Globus pallidus (tissue), 1 donor: ENCODE measurements at places on chromosomes 13 and 19.

- no peak for DNase-seq
Observed at GRCh38 chr13:55761986-55762385, 1378.7 kb upstream of the PRR20A start.

DNA sequence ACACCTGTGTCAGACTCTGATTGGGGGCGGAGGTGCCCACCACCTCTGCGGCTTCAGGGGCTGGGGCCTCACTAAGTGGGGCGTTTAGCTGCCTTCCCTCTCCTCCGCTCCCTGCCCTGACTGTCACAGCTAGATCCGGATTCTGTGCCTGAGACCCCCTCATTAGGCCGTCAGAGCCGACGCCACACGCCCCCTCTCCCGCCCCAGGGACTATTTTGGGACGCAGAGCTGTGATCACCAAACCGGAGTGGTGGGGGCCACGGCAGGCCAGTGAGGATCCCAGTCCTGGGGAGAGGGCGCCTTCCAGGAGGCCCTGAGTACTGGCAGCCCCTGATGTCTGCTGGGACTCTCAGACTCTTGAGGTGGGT lies 762 bp downstream of the KANK3 start:
- no peak for DNase-seq

DNA sequence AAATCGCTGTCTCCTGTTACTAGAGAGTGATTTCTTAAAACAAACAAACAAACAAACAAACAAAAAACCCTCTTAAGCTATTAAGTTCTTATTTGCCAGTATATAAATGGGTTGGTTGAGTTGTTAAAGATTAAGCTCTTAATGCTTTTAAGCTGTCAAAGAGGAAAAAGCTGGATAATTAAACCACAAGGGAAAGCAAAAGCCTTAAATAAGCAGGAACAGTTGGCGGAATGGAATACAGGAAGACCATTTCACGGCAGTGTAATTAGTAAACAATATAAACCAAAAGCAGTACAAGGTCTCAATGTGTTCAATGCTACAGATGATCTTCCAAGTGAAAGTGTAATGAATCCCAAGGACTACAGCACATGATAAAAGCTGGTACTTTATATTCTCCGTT lies 32.2 kb upstream of the GGACT start:
- DNase-seq = no peak

GRCh38 chr13:55566334-55566733 lies 1574.4 kb upstream of the PRR20A start:
- DNase-seq = no peak

- DNase-seq = no peak
Observed at GRCh38 chr13:51970349-51970748, 40.9 kb downstream of the ATP7B start.

DNA sequence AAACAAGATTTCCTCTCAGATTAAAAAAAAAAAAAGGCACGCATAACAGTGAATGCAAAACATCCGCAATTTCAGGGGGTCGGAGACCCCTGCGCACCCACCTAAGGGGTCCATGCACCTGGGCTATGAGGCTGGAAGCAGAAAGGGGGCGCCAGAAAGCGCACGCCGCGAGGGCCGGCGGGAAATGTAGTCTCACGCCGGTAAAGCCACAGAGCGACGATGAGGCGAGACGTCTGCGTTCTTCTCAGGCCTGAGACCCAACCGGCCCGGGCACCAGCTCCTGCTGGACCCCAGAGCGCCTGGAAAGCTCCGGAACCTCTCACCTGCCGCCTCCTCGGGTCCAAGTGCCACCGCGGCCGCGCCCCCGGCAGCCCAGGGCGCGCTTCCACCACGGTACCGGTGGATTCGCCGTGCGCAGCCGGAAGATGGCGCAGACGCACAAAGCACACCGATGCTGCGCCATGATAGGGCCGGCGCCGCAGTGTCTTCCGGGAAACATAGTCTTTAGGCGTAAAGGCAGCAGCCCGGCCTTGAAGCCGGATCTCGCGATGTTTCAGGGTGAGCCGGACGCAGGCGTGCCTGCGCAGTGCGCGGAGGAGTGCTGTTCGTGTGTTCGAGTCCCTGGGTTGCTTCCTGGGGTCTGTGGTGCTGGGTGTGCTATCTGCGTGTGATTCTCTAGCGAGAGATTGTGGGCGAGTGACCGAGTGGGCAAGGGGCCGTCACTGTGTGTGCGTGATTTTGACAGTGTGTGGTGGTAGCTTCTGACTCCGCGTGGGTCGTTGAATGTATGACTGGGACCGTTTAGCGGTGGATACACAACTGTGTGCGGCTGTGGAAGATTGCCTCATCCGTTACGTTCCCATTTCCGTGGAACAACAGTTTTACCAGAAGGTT lies at the start of gene ZNF582:
Gene ZNF582 (minus strand): TSS at position 416 of the 894 bp plus-strand sequence. CDS start 1,782 bp downstream, outside the sequence.
- DNase-seq = peak; percentile 94

GRCh38 chr13:21501686-21502085 lies 42.6 kb upstream of the ZDHHC20 start:
- DNase-seq = no peak

DNA sequence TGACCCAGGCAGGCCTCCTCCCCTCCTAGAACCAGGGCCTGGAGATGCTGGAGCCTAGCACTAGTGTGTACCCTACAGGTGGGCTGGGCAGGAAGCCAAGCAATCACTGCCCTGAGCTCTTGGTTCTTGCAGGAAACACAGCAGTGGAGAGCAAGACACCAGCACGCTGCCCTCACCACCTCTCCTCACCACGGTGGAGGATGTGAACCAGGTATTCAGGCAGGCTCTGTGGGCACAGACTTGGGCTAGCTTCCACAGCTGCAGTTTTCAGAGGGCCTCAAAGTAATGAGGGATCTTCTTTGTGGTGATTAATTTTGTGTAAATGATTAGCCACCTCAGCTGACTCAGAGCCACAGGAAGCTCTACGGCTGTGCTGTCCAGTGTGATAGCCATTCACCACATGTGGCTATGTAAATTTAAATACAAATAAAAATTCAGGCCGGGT lies 13.6 kb upstream of the GPI start:
- no peak for DNase-seq

GRCh38 chr13:48068036-48068435 lies 26.9 kb downstream of the MED4 start:
- DNase-seq = no peak

DNA sequence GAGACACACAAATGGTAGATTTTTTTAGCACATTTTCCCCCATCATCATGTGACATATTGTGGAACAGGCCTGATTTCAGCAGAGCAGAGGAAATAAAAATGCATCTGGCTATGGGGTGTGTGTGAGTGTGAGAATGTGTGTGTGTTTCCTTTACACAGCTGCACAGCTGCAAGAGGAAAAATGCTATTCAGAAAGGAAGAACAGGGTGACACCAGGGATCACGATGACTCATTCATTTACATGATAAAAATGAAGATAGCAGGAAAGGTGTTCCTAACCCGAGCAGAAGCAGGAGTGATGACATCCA lies 469.5 kb upstream of the TSHZ3 start:
- no peak for DNase-seq

- DNase-seq = no peak
Observed at GRCh38 chr13:69180034-69180433, 927.6 kb upstream of the ATXN8OS start.

- DNase-seq = no peak
Observed at GRCh38 chr13:24887759-24888158, 123.8 kb downstream of the RNF17 start.

- DNase-seq = no peak
Observed at GRCh38 chr19:35975608-35976214, 19.3 kb upstream of the SDHAF1 start.

DNA sequence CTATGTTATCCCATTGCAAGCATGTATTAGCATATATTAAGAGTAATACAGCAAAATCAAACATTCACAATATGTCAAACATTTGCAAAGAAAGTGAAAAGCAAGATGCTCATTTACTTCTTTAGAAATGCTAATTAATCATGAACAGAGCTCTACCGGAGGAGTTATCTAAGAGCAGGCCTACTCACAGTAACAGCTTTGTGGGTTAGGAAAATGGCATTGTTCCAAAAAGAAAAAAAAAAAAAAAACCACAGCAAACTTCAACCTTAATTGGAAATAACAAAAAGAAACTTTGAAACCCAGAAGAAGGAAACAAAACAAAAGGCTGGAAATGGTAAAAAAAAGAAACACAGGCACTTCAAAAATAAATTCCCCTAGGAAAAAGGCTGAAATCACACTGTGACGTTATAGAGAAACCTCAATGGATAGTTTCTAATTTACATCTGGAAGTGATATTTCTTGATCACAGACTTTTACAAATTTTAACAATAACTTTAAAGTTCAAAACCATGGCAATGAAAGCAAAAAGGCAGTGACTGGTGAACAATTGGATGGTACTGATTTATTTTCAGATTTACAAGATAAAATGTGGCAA lies 1236.8 kb upstream of the SPRY2 start:
- DNase-seq = peak; percentile 3

DNA sequence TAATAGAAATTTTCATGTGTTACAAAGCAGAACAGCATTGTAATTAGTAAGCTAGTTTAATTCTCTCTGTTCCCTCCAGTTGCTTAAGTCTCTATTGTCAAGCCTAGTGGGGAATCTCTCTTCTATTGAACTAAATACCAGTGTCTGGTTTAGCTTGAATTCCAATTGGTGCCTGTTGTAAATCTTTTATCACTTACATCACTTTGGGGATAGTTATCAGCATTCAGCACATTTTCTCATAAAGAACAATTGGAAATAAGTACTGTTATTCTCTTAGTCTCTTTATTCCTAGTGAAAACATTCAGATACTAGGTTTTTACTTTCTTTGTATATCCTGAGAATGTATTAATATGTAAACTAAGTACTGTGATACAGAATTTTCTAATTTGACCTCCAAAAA lies 25.2 kb downstream of the IPO5 start:
- DNase-seq = no peak

DNA sequence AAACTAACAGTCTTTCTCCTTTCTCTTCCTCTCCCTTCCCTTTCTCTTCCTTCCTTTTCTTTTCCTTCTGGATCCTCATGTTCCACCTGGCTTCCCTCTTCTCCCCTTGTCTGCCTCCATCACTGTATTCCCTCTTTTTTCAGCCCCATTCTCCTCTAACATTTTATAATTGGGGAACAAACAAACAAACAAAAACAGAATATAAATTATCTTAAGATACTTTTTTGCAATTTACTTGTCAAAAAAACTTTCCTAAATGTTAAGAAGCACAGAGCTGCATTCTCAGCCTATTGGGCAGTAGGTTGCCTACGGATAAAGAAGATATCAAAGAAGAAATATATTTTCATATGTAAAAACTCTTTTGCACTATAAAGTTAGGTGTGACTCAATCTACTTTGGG lies 1382.2 kb upstream of the MIR17HG start:
- no peak for DNase-seq
